ENCODE measurements at places on chromosomes 12 and 14.

GRCh38 chr12:121115530-121115929 is 17.1 kb upstream of the P2RX7 start:
- no peak for DNase-seq

DNA sequence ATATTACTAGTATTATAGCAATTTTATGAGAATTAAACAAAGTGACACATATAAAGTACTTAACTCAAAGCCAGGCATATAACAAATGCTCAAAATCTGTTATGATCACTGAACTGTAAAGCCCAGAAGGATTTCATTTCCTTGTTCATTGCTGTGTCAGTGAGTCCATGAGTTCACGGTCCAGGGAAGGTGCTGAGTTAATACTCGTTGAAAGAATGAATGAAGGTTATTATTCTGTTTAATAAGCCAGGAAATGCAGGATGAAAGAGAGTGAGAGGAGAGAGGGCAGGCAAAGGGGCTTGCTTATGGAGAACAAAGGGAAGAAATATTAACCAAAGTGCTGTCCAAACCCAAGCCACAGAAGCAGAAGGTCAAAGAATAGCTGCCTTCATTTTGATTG is 40.2 kb upstream of the NT5DC3 start:
- no peak for DNase-seq

- no peak for DNase-seq
Measured at GRCh38 chr12:112513471-112513870, 94.7 kb downstream of the PTPN11 start.

- DNase-seq, result no peak
Measured at GRCh38 chr14:61343991-61344405, 22.6 kb downstream of the PRKCH start.

DNA sequence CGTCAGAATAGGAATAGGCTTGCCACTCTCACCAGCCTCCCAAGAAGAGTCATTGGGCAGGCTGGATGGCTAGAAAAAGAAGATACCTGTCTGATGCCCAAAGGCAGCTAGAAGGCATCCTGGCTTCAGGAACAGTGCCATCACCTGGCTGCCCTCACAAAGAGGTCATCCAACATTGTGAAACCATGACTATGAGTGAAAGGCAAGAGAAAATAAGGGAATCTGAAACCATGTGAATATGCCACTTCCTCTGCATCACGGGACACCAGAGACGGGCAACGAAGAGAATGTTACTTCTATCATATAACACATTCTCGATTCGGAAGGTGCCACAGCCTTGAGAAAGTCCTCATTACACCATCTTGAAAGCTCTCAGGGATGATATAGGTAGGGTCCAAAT is 182.0 kb downstream of the DAD1 start:
- DNase-seq, result no peak

DNA sequence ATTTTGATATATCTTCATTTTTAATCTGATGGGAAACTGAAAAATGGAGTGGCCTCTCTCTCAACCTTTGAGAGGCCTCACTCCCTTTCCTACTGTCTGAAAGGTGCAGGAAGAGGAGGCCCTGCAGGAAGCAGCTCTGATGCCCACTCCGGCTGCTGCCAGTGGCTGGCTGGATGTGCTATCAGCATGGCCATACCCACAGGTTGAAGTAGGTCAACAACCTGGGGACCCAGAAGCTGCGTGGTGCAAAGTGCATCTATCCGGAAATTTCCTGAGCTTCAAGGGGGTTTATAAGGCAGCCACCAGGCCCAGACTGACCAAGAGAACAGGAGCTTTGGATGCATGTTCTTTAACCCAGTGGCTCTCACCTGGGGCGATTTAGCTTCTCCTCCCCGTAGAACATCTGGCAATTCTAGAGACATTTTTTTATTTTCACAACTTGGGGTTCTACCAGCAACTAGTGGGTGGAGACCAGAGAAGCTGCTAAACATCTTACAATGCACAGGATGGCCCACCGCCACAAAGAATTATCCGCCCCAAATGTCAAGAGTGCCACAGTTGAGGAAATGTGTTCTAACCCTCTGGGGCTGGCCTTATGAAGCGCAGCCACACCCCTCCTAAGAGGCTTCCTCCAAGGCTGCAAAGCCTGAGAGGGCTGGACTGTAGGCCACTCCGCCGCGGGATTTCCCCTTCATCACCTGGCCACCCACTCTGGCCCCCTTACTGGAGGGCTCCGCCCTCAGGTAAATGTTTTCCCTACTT is 8.2 kb upstream of the BATF start:
- no peak for DNase-seq

GRCh38 chr14:78178971-78179370 is 8.8 kb downstream of the NRXN3 start:
- no peak for DNase-seq

GRCh38 chr12:127621366-127621765 is 645.6 kb upstream of the TMEM132C start:
- DNase-seq, result no peak

GRCh38 chr12:48907245-48907644 is 18.0 kb downstream of the FKBP11 start:
- no peak for DNase-seq

GRCh38 chr14:92677087-92677668 is 71.2 kb downstream of the LGMN start:
- DNase-seq, result no peak

DNA sequence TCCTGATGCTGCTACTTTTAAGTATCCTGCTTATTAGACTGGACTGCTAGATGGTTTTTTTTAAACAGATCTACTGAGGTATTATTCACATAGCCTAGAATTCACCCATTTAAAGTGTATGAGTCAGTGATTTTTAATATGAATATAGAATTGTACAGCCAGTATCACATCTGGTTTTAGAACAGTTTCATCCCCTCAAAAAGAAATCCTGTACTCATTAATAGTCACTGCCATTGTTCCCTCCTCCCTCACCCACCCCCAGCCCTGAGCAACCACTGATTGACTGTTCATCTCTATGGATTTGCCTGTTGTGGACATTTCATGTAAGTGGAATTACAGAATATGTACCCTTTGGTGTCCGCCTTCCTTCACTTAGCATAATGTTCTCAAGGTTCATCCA is 98.4 kb downstream of the PPP2R5C start:
- peak; percentile 18 for DNase-seq

GRCh38 chr12:68675101-68675842 is 11.5 kb upstream of the NUP107 start:
- no peak for DNase-seq

- no peak for DNase-seq
Measured at GRCh38 chr14:58332561-58332960, 34.2 kb downstream of the ARID4A start.

GRCh38 chr14:104693482-104694431 is 4.3 kb downstream of the INF2 start:
- DNase-seq, result no peak

- no peak for DNase-seq
Measured at GRCh38 chr12:69265205-69265604, 25.8 kb downstream of the CPSF6 start.

Measured in vagina (tissue), 2 donors.